CD8-positive, alpha-beta memory T cell (primary cell): ENCODE measurements at places on chromosomes 16 and 17. TPM values are rescaled to one million over a fixed set of nuclear protein-coding genes. Genes with fewer than 3 reads are reported as not detected.

- no peaks in the 10 kb centered on the region for H3K27me3 ChIP-seq
- no peak for DNase-seq
- H3K36me3 ChIP-seq: no peaks in the 10 kb centered on the region
- no peaks in the 10 kb centered on the region for H3K4me1 ChIP-seq
- H3K27ac ChIP-seq: no peak overlapping the region
Measured at GRCh38 chr16:66002601-66003000, 363.9 kb upstream of the CDH5 start.

GRCh38 chr16:81585785-81586184, 141.2 kb downstream of the CMIP start:
- no peak overlapping the region for H3K4me3 ChIP-seq
- no peak for DNase-seq
- H3K4me1 ChIP-seq: no peaks in the 10 kb centered on the region

GRCh38 chr16:29107299-29107698, 122.4 kb downstream of the LAT start:
- peaks cover 5% of the 10 kb centered on the region for H3K4me1 ChIP-seq
- H3K4me3 ChIP-seq: no peak overlapping the region
- H3K36me3 ChIP-seq: no peaks in the 10 kb centered on the region
- no peak overlapping the region for H3K27ac ChIP-seq
- no peaks in the 10 kb centered on the region for H3K27me3 ChIP-seq

GRCh38 chr16:31409433-31409832, 16.3 kb downstream of the ITGAD start:
- no peaks in the 10 kb centered on the region for H3K36me3 ChIP-seq
- no peaks in the 10 kb centered on the region for H3K27me3 ChIP-seq
- peaks cover 5% of the 10 kb centered on the region for H3K4me1 ChIP-seq
- no peak for DNase-seq

- no peaks in the 10 kb centered on the region for H3K4me1 ChIP-seq
- peaks cover 9% of the 10 kb centered on the region for H3K36me3 ChIP-seq
- H3K4me3 ChIP-seq: no peak overlapping the region
- no peaks in the 10 kb centered on the region for H3K27me3 ChIP-seq
Measured at GRCh38 chr17:82083009-82083408, 15.0 kb downstream of the FASN start.

The TBC1D3H gene
- total RNA-seq: not detected

DNA sequence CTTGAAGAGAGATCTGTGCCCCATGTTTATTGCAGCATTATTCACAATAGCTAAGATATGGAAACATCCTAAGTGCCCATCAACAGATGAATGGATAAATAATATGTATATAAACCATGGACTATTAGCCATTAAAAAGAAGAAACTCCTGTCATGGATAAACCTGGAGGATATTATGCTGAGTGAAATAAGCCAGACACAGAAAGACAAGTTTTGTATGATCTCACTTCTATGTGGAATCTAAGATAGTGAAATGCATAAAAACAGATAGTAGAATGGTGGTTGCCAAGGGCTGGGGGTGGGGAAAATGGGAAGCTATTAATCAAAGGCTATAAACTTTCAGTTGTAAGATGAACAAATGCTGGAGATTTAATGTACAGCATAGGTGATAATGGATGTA, 19.9 kb upstream of the HEATR6 start:
- no peaks in the 10 kb centered on the region for H3K4me1 ChIP-seq
- H3K27ac ChIP-seq: no peak overlapping the region

- H3K4me1 ChIP-seq: no peaks in the 10 kb centered on the region
- H3K27ac ChIP-seq: no peak overlapping the region
- H3K36me3 ChIP-seq: no peaks in the 10 kb centered on the region
- no peaks in the 10 kb centered on the region for H3K27me3 ChIP-seq
Measured at GRCh38 chr17:69511250-69511649, 96.8 kb downstream of the MAP2K6 start.

DNA sequence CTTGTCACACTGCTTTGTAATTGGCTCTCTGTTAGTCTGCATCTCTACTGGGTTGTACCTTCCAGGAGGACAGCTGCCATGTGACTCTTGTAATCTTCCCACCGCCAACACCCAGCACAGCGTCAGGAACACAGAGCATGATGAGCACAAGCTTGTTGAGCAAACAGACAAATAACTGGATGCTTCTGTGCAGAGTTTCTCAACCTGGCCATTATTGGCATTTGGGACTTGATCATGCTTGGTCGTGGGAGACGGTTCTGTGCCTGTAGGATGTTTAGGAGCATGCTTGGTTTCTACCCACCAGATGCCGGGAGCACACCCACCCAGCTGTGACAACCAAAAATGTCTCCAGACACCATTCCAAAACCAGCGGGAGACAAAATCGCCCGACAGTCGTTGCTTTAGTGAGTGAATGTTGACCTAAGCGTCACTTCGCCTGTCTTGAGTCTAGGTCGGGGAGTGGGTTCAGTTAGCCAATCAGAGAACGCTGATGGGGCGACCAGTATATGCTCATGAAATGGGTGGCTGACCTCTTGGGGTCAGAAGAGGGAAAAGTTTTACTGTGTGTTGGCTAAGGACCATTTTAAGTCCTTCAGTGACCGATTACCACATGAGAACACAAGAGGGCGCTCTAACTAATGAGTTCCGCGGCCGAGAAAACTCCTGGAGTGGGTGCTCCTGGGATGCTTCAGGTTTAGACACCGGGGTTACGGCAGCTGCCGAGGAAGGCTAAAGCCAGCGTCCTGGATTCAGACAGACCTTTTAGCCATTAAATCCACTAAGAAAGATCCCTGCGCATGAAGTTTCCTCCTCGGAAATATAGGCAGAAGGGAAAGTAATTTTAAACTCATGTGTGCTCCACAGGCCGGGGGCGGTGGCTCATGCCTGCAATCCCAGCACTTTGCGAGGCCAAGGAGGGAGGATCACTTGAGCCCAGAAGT, 57.8 kb upstream of the TEX2 start:
- DNase-seq: peak; percentile 32
- H3K4me1 ChIP-seq: peaks cover 10% of the 10 kb centered on the region

GRCh38 chr16:82936941-82937551, 310.3 kb downstream of the CDH13 start:
- no peak overlapping the region for H3K4me3 ChIP-seq
- H3K27me3 ChIP-seq: no peaks in the 10 kb centered on the region
- no peak overlapping the region for H3K27ac ChIP-seq
- no peaks in the 10 kb centered on the region for H3K36me3 ChIP-seq
- DNase-seq: no peak
- H3K4me1 ChIP-seq: no peaks in the 10 kb centered on the region

DNA sequence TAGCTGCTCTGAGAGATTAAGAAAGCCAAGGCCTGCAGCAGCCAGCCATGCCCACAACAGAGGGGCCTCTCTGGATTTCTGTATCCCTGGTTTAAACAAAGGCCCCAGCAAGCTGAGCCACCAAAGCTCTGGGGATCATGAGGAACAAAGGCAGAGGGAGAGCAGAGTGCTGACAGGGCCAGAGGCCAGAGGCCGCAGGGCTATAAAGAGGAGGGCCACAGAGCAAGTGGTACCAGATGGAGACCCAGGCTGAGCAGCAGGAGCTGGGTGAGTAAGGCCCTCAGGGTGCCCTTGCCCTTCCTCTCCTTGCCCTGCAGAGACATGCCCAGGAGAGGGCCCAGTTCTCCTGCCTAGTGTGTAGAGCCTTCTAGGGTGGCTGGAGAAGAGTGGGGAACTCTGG, at the start of gene CRYBA1:
TSS of gene CRYBA1 (plus strand) at position 232 of the 400 bp plus-strand sequence. CDS start at position 237, 5 bp downstream.
- H3K36me3 ChIP-seq: no peaks in the 10 kb centered on the region
- no peak within 1 kb of the TSS for H3K4me3 ChIP-seq
- DNase-seq: no peak
- H3K27ac ChIP-seq: no peak within 1 kb of the TSS
- H3K4me1 ChIP-seq: no peaks in the 10 kb centered on the region
- no peaks in the 10 kb centered on the region for H3K27me3 ChIP-seq

The ALOX12 gene
- total RNA-seq: not detected

The PTX4 gene
- not detected for total RNA-seq

GRCh38 chr16:799111-799947, 1.2 kb downstream of the GNG13 start:
- no peak for DNase-seq
- peaks cover 6% of the 10 kb centered on the region for H3K27me3 ChIP-seq
- H3K36me3 ChIP-seq: no peaks in the 10 kb centered on the region

The SAMD14 gene
- 0.92 TPM for total RNA-seq

GRCh38 chr17:69046121-69046807, 14.5 kb downstream of the ABCA9 start:
- H3K27ac ChIP-seq: peak overlapping the region; percentile 21
- H3K4me1 ChIP-seq: no peaks in the 10 kb centered on the region
- no peaks in the 10 kb centered on the region for H3K36me3 ChIP-seq
- no peak for DNase-seq
- H3K27me3 ChIP-seq: no peaks in the 10 kb centered on the region

- no peak overlapping the region for H3K27ac ChIP-seq
- H3K4me3 ChIP-seq: no peak overlapping the region
- no peaks in the 10 kb centered on the region for H3K27me3 ChIP-seq
- H3K4me1 ChIP-seq: no peaks in the 10 kb centered on the region
- H3K36me3 ChIP-seq: no peaks in the 10 kb centered on the region
- no peak for DNase-seq
Measured at GRCh38 chr16:62018301-62019060, 17.8 kb downstream of the CDH8 start.

DNA sequence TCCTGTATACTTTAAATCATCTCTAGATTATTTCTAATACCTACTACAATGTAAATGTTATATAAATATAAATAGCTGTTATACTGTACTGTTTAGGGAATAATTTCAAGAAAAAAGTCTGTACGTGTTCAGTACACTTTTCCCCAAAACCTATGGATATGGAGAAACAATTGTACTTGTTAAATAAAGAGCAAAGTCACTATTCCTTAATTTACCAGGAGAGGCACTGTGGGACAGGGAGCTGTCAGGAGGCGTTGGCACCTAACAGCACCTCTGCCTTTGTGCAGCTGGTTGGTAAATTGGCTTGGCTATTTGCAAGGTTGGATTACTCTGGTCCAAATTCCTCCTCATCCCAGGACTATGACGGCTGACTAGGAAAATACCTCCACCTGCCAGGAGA, 28.0 kb downstream of the CRHR1 start:
- H3K36me3 ChIP-seq: no peaks in the 10 kb centered on the region
- no peak overlapping the region for H3K4me3 ChIP-seq
- DNase-seq: no peak
- no peak overlapping the region for H3K27ac ChIP-seq
- no peaks in the 10 kb centered on the region for H3K27me3 ChIP-seq
- H3K4me1 ChIP-seq: no peaks in the 10 kb centered on the region

GRCh38 chr17:50277357-50277754, 3.1 kb downstream of the TMEM92 start:
- no peaks in the 10 kb centered on the region for H3K36me3 ChIP-seq
- DNase-seq: no peak
- H3K27ac ChIP-seq: no peak overlapping the region
- no peak overlapping the region for H3K4me3 ChIP-seq
- peaks cover 4% of the 10 kb centered on the region for H3K4me1 ChIP-seq

GRCh38 chr16:30766206-30766932, 4.2 kb downstream of the RNF40 start:
- DNase-seq: no peak
- H3K27me3 ChIP-seq: no peaks in the 10 kb centered on the region
- H3K27ac ChIP-seq: no peak overlapping the region
- no peak overlapping the region for H3K4me3 ChIP-seq
- H3K36me3 ChIP-seq: peaks cover 76% of the 10 kb centered on the region

DNA sequence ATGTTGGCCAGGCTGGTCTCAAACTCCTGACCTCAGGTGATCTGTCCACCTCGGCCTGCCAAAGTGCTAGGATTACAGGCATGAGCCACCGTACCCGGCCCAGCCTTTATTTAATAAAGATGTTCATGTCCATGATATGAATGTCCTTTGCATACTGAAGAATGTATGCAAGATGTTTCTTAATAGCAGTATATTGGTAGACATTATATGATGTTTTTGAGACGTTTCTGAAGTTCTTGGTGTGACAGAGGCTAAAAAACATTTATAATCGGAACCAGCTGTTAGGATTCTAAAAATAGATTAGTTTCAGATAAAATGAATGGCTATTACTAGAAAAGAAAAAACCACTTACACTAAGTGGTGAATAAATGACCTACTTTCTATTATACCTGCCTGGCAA, 11.8 kb downstream of the PDZD9 start:
- no peaks in the 10 kb centered on the region for H3K36me3 ChIP-seq
- peaks cover 7% of the 10 kb centered on the region for H3K4me1 ChIP-seq
- DNase-seq: no peak

DNA sequence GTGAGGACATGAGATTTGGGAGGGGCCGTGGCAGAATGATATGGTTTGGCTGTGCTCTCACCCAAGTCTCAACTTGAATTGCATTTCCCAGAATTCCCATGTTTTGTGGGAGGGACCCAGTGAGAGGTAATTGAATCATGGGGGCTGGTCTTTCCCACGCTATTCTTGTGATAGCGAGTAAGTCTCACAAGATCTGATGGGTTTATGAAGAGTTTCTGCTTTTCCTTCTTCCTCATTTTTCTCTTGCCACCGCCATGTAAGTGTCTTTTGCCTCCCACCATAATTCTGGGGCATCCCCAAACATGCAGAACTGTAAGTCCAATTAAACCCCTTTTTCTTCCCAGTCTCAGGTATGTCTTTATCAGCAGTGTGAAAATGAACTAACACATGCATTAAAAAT, 40.6 kb downstream of the CCT6B start:
- no peak for DNase-seq
- no peak overlapping the region for H3K27ac ChIP-seq
- no peaks in the 10 kb centered on the region for H3K36me3 ChIP-seq
- H3K27me3 ChIP-seq: no peaks in the 10 kb centered on the region
- no peak overlapping the region for H3K4me3 ChIP-seq

- H3K36me3 ChIP-seq: peaks cover 37% of the 10 kb centered on the region
- H3K4me1 ChIP-seq: peaks cover 22% of the 10 kb centered on the region
- H3K27ac ChIP-seq: no peak overlapping the region
- no peak overlapping the region for H3K4me3 ChIP-seq
Measured at GRCh38 chr17:75839942-75840798, 4.0 kb downstream of the UNC13D start.

DNA sequence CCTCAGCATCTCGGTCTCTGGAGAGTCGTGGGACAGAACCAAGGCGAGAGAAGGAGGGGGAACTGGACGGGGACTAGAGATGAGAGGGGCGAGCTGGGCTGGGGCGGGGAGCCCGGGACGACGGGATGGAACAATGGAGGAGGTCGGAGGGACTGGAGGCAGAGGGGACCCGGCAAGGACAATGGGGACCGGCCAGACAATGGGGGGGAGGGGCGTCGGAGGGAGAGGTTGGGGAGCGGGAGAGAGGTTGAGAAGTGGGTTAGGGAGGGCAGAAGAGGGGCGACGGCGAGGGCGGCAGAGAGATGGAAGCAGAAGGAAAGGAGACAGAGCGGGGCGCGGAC, 719 bp downstream of the NGFR start:
- H3K27me3 ChIP-seq: peaks cover 37% of the 10 kb centered on the region
- no peak overlapping the region for H3K27ac ChIP-seq
- H3K4me3 ChIP-seq: peak overlapping the region; percentile 55

- no peak overlapping the region for H3K27ac ChIP-seq
- H3K4me3 ChIP-seq: no peak overlapping the region
- H3K36me3 ChIP-seq: no peaks in the 10 kb centered on the region
- peaks cover 4% of the 10 kb centered on the region for H3K4me1 ChIP-seq
- DNase-seq: no peak
Measured at GRCh38 chr17:57102122-57102521, 17.1 kb downstream of the AKAP1 start.
